ENCODE measurements at places on chromosomes 2 and 18.

- no peak overlapping the region for H3K4me3 ChIP-seq
- no peaks in the 10 kb centered on the region for H3K27me3 ChIP-seq
- peaks cover 91% of the 10 kb centered on the region for H3K36me3 ChIP-seq
- H3K27ac ChIP-seq = no peak overlapping the region
Measured at GRCh38 chr2:233163486-233164103, 87.9 kb upstream of the ATG16L1 start.

GRCh38 chr2:218081695-218082094 is 12.6 kb downstream of the RUFY4 start:
- H3K36me3 ChIP-seq = no peaks in the 10 kb centered on the region
- no peak overlapping the region for H3K4me3 ChIP-seq
- no peak overlapping the region for H3K27ac ChIP-seq
- H3K27me3 ChIP-seq = no peaks in the 10 kb centered on the region

DNA sequence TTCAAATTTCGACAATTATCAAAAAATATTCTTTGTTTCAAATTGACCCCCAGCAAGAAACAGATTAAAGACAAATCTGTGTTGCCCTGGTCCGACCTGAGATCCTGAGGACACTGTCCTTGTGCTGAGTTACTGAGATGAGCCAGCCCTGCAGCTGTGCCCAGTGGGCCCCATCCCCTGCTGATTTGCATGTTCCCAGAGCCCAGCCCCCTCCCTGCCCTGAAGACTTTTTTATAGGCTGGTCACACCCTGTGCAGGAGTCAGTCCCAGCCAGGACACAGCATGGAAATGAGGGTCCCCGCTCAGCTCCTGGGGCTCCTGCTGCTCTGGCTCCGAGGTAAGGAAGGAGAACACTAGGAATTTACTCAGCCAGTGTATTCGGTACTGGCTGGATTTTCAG is 31.4 kb upstream of the ZNG1B start:
- H3K27ac ChIP-seq = no peak overlapping the region
- no peaks in the 10 kb centered on the region for H3K4me1 ChIP-seq
- no peaks in the 10 kb centered on the region for H3K36me3 ChIP-seq
- no peak for DNase-seq

- H3K27ac ChIP-seq = no peak overlapping the region
- no peak overlapping the region for H3K4me3 ChIP-seq
- DNase-seq = no peak
- H3K4me1 ChIP-seq = no peaks in the 10 kb centered on the region
Measured at GRCh38 chr2:69007169-69007568, 5.8 kb upstream of the ANTXR1 start.

GRCh38 chr18:48663931-48664847 is 125.4 kb downstream of the CTIF start:
- H3K4me1 ChIP-seq = no peaks in the 10 kb centered on the region
- H3K4me3 ChIP-seq = no peak overlapping the region
- H3K27me3 ChIP-seq = no peaks in the 10 kb centered on the region
- no peaks in the 10 kb centered on the region for H3K36me3 ChIP-seq
- no peak overlapping the region for H3K27ac ChIP-seq

GRCh38 chr2:177271981-177272666 is 7.6 kb upstream of the NFE2L2 start:
- no peaks in the 10 kb centered on the region for H3K4me1 ChIP-seq
- H3K36me3 ChIP-seq = no peaks in the 10 kb centered on the region
- no peak overlapping the region for H3K27ac ChIP-seq
- DNase-seq = no peak
- H3K27me3 ChIP-seq = no peaks in the 10 kb centered on the region
- no peak overlapping the region for H3K4me3 ChIP-seq

- no peak for DNase-seq
- H3K27me3 ChIP-seq = peaks cover 8% of the 10 kb centered on the region
- no peak overlapping the region for H3K4me3 ChIP-seq
Measured at GRCh38 chr2:105494683-105495425, 96.0 kb upstream of the FHL2 start.

- H3K4me3 ChIP-seq = peak overlapping the region; percentile 90
- peaks cover 3% of the 10 kb centered on the region for H3K36me3 ChIP-seq
- no peaks in the 10 kb centered on the region for H3K27me3 ChIP-seq
- H3K4me1 ChIP-seq = peaks cover 89% of the 10 kb centered on the region
Measured at GRCh38 chr2:213107728-213108127, 43.7 kb downstream of the IKZF2 start.

DNA sequence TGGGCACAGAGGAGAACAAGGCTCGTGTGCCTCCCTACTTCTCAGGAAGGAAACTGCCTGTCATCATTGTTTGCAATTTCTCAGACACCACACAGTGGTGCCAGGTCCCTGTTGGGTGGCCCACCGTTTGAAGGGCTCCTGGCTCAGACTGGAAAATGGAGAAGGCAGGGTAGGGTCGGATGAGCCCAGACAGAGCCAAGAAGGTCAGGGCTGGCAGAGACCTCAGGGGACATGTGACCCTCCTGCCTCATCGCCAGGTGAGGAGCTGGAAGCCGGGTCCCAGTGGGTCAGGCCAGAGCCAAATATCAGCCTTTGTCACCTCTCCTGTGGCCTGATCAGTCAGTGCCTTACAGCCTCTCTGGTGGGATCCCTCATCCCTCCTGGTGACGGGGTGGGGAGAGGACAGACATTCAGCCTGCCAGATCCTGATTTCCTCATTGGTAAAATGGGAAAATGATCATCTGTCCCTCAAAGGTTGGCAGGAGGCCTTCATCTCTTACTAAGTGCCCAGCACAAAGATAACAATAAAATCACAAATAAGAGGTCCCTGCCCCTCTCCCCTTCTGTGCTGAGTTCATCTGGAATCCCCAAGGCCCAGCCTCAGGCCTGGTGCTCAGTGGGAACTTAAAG is 117.6 kb downstream of the CAPN13 start:
- H3K4me1 ChIP-seq = no peaks in the 10 kb centered on the region
- no peak for DNase-seq
- H3K27ac ChIP-seq = no peak overlapping the region
- no peaks in the 10 kb centered on the region for H3K36me3 ChIP-seq
- no peak overlapping the region for H3K4me3 ChIP-seq

- H3K4me3 ChIP-seq = no peak within 1 kb of the TSS
- peak; percentile 27 for DNase-seq
- peaks cover 38% of the 10 kb centered on the region for H3K27me3 ChIP-seq
Measured at GRCh38 chr2:191245046-191245868, at the start of gene MYO1B. Gene MYO1B (plus strand): TSS chr2:191245404. CDS start chr2:191276896, 31,492 bp downstream.

GRCh38 chr2:213161759-213162515 is 10.5 kb upstream of the IKZF2 start:
- H3K36me3 ChIP-seq = no peaks in the 10 kb centered on the region
- no peaks in the 10 kb centered on the region for H3K27me3 ChIP-seq
- no peak overlapping the region for H3K27ac ChIP-seq

GRCh38 chr2:131557558-131558321 is 30.1 kb downstream of the CCDC74A start:
- H3K4me1 ChIP-seq = no peaks in the 10 kb centered on the region
- no peaks in the 10 kb centered on the region for H3K36me3 ChIP-seq
- H3K27ac ChIP-seq = no peak overlapping the region
- H3K27me3 ChIP-seq = peaks cover 7% of the 10 kb centered on the region
- H3K4me3 ChIP-seq = no peak overlapping the region
- no peak for DNase-seq

DNA sequence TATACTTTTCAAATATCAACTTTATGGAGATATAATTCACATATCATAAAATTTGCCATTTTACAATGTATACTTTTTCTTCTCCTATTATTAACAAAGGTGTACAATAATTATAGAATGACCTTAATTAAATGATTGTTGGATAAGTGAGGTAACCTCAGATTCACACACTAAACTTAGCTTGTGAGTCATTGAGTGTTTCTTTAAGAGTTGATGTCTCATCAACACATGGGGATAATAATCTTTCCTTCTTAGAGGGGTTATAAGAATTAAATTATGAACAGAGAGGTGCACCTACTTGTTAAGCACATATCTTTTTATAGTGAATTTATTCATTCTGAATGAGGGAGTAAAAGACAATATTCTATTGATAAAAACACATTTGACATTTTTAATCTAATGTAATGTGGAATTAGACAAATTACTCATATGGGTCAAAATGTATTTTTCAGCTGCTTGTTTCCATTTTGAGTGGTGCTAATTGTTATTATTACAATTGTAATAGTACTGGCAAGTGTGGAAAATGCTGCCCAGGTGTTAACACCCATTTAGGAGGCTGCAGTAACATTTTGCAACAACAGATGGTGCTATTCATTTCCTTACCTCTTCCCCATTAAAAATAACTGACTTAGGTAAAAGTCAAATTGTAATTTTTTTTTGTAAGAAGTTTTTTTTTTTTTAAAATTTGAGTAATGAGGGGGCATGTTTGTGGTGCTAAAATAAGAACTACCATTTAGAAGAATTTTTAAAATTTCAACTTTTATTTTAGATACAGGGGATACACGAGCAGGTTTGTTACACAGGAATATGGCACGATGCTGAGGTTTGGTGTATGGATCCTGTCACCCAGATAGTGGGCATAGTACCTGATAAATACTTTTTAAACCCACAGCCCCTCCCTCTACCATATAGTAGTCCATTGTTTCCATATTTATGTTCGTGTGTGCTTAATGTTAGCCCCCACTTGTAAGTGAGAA is 32.1 kb upstream of the DYNAP start:
- no peaks in the 10 kb centered on the region for H3K36me3 ChIP-seq
- H3K27me3 ChIP-seq = no peaks in the 10 kb centered on the region
- peak; percentile 22 for DNase-seq
- H3K4me3 ChIP-seq = no peak overlapping the region
- H3K27ac ChIP-seq = no peak overlapping the region

DNA sequence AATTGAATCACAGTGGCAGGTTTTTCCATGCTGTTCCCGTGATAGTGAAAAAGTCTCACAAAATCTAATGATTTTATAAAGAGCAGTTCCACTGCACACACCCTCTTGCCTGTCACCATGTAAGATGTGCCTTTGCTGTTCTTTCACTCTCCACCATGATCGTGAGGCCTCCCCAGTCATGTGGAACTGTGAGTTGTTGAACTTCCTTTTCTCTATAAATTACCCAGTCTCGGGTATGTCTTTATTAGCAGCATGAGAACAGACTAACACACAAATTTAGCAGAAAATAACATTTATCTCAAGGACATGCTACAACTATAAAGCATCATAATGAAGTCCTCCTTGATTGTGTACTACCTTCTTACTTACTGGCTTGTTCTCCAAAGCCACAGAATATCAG is 1526.0 kb downstream of the LRP1B start:
- H3K4me3 ChIP-seq = no peak overlapping the region
- DNase-seq = no peak
- no peaks in the 10 kb centered on the region for H3K36me3 ChIP-seq
- no peaks in the 10 kb centered on the region for H3K4me1 ChIP-seq
- H3K27me3 ChIP-seq = no peaks in the 10 kb centered on the region

GRCh38 chr2:195486987-195487644 is 169.9 kb upstream of the SLC39A10 start:
- H3K4me1 ChIP-seq = peaks cover 20% of the 10 kb centered on the region
- peak overlapping the region; percentile 33 for H3K4me3 ChIP-seq
- peak; percentile 83 for DNase-seq
- no peaks in the 10 kb centered on the region for H3K27me3 ChIP-seq
- no peak overlapping the region for H3K27ac ChIP-seq
- no peaks in the 10 kb centered on the region for H3K36me3 ChIP-seq

DNA sequence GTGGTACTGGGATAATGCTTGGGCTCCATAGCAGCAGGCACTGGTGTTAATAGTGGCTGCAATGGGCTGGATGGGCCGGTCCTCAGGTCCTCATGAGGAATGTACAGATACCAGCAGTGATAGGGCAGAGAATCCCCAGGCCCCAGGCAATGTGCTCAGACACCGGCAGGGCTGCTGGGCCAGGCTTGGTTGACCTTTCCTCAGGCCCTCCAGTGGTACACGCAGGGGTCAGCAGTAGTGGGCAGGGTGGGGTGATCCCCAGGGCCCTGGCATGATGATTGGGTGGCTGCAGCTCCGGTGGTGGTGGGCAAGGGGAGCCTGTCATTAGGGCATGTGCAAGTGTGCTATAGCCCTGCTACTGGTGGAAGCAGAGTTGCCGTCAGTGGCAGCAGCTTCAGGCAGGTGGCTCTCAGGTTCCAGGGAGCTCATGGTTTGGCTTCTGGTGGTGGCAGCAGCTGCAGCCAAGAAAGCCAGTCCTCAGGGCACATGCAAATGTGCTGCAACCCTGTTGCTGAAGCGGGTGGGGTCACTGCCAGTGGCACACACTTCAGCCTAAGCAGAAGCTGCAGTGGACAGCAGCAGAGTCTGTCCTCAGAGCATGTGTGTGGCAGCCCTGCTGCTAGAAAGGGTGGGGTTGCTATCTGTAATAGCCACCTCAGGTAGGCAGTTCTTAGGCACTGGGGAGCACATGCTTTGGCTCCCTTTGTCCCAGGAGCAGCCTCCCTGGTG is 56.8 kb downstream of the CCNT2 start:
- no peak overlapping the region for H3K27ac ChIP-seq
- no peaks in the 10 kb centered on the region for H3K36me3 ChIP-seq
- peaks cover 2% of the 10 kb centered on the region for H3K27me3 ChIP-seq

GRCh38 chr2:198135481-198135934 is 331.1 kb downstream of the PLCL1 start:
- no peak overlapping the region for H3K4me3 ChIP-seq
- H3K27me3 ChIP-seq = no peaks in the 10 kb centered on the region
- DNase-seq = no peak
- peaks cover 3% of the 10 kb centered on the region for H3K36me3 ChIP-seq
- H3K27ac ChIP-seq = no peak overlapping the region

DNA sequence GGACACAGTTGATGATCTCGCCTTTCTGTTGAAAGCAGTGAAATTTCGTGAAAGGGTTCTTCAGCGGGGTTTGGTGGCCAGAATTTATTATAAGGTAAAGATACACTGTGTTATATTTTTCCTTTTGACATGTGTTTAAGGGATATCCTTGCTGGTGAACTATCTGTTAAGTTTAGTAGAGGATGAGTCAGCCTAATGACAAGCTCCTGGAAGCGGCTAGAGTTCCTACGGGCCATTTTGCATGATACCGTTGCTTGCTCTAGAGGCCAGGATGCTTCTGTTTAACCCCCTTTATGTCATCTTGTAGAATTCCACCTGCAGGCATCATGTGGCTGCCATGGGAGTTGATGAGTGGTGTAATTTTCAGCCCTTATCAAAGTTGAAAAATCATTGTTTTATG is 124.8 kb upstream of the BCL2L11 start:
- H3K36me3 ChIP-seq = no peaks in the 10 kb centered on the region
- H3K27ac ChIP-seq = no peak overlapping the region
- no peak overlapping the region for H3K4me3 ChIP-seq
- no peak for DNase-seq

GRCh38 chr2:144382849-144383248 is 137.1 kb downstream of the ZEB2 start:
- no peak for DNase-seq
- peaks cover 13% of the 10 kb centered on the region for H3K27me3 ChIP-seq
- no peaks in the 10 kb centered on the region for H3K4me1 ChIP-seq
- H3K4me3 ChIP-seq = no peak overlapping the region
- H3K36me3 ChIP-seq = no peaks in the 10 kb centered on the region
- no peak overlapping the region for H3K27ac ChIP-seq

GRCh38 chr2:113181258-113182051 is 7.7 kb downstream of the PSD4 start:
- no peaks in the 10 kb centered on the region for H3K27me3 ChIP-seq
- peak overlapping the region; percentile 42 for H3K27ac ChIP-seq
- H3K4me3 ChIP-seq = peak overlapping the region; percentile 24
- peaks cover 65% of the 10 kb centered on the region for H3K36me3 ChIP-seq
- no peak for DNase-seq

GRCh38 chr2:130261970-130262760 is 63.9 kb upstream of the TUBA3E start:
- no peaks in the 10 kb centered on the region for H3K4me1 ChIP-seq
- H3K4me3 ChIP-seq = no peak overlapping the region
- no peak for DNase-seq
- H3K27ac ChIP-seq = no peak overlapping the region
- H3K27me3 ChIP-seq = peaks cover 6% of the 10 kb centered on the region
- H3K36me3 ChIP-seq = no peaks in the 10 kb centered on the region
